ENCODE measurements at places on chromosomes 2 and 18.

DNA sequence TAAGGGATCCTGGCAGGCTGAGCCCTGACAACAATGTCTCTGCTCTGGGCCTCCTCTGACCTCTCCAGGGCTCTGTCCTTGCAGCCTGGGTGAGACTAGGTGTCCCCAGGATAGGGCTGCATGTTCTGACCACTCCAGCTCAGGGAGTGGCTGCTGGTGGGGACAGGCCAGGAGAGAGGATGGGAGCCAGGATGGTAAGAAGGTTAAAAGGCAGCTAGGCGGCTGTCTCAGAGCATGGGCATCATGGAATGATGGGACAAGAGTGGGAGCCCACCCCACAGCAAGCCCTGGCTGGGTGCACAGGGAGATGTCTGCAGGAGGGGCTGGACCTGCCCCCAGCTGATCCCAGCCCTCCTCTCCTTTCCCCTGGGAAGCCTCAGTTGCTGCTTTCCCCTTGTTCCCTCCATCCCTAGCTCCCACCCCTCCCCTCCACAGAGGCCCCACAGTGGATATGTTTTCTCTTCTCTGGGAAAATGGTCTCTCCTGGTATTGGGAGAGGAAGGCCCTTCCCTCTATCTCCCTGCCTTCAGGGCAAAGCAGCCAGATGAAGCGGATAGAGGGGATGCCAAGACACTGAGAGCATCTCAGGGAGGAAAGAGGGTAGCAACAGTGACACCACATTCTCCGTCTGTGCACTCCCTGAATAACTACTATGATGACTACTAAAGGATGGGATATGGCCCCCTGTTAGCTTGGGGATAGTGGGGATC lies 334.3 kb downstream of the DYSF start:
- no peak for DNase-seq

GRCh38 chr18:36595046-36595817 lies 233.6 kb downstream of the TPGS2 start:
- DNase-seq, result no peak

DNA sequence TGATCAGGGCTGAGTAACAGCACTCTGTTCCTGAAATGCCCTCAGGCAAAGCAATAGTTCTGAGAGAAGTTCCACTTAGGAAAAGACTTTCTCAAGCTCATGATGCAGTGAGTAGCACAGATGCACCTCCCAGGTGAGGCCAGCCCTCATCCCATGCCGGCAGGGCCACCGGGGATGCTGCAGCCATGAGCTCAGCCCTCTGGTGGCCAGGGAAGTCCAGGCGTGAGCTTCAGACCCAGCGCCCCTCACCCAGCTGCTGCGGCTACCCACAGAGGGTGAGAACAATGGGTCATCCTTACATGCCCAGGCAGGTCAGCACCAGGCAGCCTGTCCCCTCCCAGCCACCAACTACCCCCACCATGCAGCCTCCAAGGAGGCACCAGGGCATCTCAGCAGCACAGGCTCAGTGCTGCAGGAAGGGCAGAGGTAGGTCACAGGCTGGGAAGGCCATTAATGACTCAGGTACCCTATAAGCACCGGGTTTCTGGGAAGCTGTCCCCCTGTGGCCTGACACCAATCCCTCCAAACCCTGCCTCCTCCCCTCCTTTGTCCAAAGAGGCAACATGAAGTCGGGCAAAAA lies 50.6 kb downstream of the TTC32 start:
- no peak for DNase-seq

DNA sequence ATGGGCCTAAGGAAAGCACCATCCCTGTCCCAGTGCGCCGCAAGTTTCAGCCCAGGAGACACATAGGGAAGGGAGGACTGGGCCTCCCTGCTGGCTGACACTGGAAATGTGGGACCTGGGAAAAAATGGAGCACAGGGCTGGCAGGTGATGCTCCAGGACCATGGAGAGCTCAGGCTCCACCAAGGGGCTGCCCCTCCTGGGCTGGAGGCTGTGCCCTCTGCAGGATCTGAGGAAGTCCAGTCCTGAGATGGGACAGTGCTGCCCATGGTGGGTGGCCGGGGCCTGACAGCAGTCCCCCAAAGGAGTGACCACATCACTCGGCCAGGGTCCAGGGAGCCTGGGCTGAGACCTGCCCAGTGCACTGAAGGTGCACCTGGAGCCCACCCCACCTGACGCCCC lies 108.6 kb upstream of the TEKT4 start:
- no peak for DNase-seq

DNA sequence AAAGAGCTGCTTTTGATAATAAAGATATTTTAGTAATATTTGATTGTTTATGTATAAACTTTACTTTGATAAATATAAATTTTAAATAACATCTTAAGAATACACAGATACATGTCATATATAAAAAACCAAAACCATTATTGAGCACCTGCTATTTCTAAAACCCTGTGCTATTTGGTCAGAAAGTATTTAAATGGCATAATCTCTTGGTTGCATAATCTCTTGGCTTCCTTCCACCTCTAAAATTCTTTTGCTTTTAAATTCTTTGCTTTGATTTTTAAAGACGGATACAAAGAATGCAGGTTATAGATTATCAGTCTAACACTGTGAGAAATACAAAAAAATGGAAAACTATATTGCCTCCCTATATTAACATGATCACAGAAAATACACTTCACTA lies 36.9 kb downstream of the ACMSD start:
- no peak for DNase-seq

- DNase-seq, result no peak
Measured at GRCh38 chr2:220446106-220446712, 818.8 kb downstream of the SLC4A3 start.

- no peak for DNase-seq
Measured at GRCh38 chr18:49656073-49656692, 94.3 kb downstream of the LIPG start.

- DNase-seq, result no peak
Measured at GRCh38 chr2:55948176-55948923, 24.8 kb upstream of the EFEMP1 start.

DNA sequence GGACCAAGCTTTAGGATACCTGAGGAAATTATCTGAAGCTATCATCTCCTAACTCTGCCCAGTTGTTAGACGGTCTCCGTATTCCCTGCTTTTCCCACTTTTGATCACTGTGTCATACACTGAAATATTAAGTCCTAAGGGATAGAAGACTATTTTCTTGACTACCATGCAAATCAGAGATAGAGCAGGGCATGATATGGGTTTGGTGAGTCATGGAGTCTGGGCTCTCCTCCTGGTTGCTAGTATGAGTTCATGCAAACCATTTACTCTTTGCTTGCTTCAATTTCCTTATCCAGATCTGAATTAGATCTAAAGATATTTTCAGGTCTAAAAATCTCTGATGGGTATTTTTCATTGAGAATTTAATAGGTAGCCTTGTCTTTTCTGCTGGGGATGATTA lies 55.0 kb downstream of the EHBP1 start:
- no peak for DNase-seq

- no peak for DNase-seq
Measured at GRCh38 chr18:48029296-48029986, 99.0 kb upstream of the SMAD2 start.

DNA sequence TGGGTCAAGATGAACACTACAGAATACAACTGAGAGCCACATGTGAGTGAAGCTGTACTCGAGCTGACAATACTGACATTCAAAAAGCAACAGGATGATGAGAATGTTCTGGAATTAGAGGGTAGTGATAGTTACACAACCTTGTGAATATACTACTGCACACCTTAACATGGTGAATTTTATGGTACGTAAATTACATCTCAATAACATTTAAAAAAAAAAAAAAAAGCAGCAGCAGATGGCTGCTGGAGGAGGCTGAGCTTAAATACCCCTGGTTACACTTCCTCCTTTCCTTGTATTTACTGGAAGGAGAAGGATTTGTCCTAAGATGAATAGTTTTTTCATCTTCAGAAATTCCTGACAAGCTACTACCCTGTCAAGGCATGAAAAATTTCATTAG lies 45.5 kb upstream of the CYP1B1 start:
- DNase-seq, result no peak

GRCh38 chr18:42649331-42650035 lies 466.0 kb downstream of the RIT2 start:
- DNase-seq, result no peak

DNA sequence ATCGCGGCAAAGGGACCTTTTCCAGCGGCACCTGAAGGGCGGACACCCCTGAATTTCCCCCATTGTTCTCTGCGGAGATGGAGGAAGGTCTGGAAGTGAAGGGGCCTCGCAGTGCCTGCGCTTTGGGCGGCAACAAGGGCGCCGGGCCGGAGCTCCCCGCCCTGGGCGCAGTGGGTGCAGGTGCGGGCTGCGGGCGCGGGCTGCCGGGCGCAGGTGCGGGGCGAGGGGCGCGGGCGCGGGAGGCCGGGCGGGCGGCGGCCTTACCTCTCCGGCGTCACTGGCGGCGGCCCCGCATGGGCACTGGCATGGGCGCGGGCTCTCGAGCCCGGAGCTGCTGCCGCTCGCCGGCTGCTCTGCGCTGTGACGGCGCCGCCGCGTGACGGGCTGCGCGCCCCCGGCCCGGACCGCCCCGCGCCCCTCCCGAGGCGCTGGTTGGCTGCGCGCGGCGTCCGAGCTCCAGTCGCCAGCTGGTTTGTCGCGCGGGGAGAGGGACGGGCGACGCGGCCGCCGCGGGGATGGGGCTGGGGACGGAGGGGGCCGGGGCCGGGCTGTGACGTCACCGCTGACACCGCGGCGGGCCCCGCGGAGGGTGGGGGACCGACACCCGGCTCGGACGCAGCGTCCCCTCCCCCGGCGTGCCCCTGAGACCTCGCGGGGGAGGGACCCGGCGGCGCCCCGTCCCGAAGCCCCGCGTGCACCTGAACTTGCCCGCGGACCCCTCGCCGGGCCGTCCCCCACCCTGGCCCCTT lies at the start of gene KIF1A:
KIF1A (minus strand) TSS at position 362 of the 749 bp plus-strand sequence. CDS start 22,467 bp downstream, outside the sequence.
- DNase-seq, result no peak

DNA sequence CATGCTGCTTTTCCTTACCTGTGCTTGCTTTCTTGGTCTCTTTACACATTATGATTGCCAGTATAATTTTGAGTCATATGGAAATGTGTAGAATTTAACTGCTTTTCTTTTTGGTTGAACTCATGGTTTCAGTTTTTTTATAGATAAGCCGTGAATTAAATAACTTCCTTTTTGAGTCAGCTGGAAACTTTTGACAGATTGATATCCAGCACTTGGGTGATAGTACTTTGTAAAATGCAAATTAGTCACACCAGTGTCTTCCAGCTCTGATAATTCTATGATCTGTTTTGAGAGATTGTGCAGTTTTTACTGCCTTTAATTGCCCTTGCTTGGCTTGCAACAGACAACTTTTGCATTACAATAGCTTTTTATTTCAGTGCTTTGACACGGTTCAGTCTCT lies 86.4 kb downstream of the NCOA1 start:
- DNase-seq, result peak; percentile 27
